ENCODE measurements at places on chromosomes 13 and 19.

DNA sequence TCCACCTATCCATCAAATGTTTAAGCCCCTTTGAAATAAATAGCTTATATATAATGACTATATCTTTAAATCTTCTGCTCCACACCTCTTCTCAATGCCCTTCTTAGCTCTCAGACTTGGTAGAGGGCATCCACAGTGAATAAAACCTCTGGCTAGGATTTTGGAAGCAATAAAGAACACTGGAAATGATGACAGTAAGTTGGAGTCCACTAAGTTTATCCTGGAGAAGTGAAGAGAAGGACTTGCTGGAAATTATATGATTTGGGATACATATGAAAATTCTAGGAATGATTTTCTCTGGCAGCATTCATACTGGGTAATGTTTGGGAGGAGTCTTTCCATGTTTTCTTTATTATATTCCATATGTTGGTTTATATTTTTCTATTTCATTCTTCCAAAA is 133.5 kb upstream of the KL start:
- no peak for DNase-seq

GRCh38 chr13:79245937-79246577 is 160.0 kb downstream of the RBM26 start:
- peak; percentile 6 for DNase-seq

GRCh38 chr13:105997581-105998550 is 537.6 kb downstream of the EFNB2 start:
- DNase-seq: no peak

- no peak for DNase-seq
Measured at GRCh38 chr19:46944918-46945628, 74.6 kb upstream of the NPAS1 start.

DNA sequence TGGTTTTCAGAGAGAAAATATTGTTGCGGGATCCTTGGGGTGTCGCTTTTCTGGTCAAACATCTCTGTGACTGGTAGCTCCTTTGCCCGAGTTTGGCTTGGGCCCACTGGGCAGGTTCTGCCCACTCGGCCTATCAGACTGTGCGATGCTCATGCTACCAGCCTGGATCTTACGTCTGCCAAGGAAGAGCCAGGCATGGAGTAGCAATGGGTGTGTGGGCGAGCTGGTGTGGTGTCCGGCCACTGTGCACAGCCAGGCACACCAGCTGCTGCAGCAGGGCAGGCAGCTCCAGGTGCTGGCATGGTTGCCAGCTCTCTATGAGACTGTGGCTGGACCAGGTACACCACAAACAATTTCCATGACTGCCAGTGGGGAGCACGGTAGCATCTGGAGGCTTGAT is 1351.8 kb upstream of the PCDH20 start:
- DNase-seq: no peak

- DNase-seq: no peak
Measured at GRCh38 chr13:64429691-64430090, 2800.4 kb downstream of the PCDH9 start.

DNA sequence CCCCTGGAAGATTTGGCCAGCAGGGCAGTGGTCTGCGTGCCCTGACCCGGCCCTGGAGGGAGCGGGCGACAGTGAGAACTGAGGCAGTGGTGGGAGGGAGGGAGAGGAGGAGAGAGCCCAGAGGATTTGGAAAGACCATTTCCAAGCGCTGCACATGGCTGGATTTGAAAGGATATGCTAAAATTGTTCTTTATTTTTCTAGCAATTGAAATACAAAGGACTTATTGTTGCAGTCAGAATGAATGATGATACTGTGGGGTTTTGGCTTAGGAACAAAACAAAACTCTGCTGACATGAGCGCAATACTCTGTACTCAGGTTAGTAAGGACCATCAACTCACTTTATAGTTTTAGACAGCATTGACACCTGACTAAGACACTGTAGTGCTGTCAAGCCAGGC is 69.5 kb downstream of the TNFRSF19 start:
- no peak for DNase-seq

DNA sequence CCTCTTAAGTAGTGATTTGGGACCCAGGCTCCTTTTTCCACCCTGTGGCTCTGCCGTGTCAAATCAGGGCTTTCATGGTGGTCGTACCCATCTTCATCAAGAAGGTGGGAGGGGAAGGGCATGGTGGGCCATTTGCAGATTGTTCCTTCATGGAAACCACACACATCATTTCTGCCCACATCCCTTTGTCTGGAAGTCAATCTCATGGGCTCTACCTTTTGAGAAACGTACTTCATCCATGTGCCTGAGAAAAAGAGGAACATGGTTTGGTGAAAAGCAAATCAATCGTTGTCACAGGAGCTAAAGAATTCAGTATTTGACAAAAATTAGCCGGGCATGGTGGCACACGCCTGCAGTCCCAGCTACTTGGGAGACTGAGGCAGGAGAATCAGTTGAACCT is 233.4 kb downstream of the FOXO1 start:
- DNase-seq: no peak

GRCh38 chr19:24000656-24001055 is 86.0 kb downstream of the ZNF726 start:
- DNase-seq: no peak
